ENCODE measurements at places on chromosomes 3 and 15.

DNA sequence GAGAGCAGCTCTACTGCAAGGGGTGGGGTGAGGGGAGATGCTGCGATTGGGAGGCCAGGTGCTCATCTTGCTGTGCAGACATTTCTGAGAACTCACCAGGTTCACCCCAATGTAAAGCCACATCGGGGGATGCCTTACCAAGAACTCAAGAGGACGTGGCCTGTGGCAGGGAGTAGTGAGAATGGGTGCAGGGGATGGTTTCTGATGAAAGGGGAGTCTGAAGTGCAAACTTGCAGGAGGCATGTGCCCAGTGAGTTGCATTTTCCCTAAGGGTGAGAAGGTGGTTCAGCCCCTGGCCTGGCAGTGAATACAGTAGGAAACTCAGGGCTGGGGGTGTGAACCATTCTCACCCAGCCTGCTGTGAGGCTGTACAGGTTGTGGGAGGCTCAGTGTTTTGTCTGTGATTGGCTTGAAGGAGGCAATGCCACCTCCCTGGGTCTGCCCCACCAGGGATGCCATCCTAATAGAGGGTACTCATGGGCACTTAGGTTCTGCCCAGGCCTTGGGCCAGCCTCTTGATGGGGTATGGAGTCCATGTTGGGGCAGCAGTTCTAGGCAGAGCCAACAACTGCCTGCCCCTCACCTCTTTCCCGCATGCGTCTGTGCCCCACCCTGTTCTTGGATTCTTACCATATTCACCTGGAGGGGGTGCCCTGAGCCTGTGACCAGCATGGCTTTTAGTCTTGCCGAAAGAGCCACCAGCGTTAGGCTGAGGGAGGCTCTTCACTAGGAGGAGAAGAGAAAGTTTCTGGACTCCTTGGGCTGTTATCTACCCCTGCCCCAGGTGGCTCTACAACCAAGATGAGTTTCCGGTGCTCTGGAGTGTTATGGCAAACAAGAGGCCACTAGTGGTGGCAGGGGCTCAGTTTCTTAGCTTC, 4.5 kb downstream of the HEMK1 start:
- DNase-seq, result no peak

DNA sequence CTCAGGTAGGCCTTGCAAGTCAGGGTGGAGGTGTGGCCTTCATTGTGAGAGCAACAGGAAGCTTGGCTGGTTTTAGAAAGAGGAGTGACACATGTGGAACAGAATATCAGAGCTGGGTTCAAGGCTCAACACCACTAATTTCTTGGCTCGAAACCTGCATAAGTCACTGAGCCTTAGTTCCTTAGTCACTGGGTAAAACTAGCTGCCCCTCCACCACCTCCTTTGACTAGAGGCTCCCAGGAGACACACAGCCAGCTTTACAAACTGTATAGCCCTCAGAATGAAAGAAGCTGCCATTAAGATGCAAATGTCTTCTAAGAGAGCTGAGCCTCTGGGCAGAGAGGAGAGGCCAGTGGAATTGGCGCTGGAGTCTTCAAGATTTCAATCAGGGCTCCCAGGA, 67.7 kb downstream of the CERS3 start:
- DNase-seq, result no peak

- no peak for DNase-seq
Observed at GRCh38 chr15:77573802-77574201, 58.9 kb downstream of the LINGO1 start.

DNA sequence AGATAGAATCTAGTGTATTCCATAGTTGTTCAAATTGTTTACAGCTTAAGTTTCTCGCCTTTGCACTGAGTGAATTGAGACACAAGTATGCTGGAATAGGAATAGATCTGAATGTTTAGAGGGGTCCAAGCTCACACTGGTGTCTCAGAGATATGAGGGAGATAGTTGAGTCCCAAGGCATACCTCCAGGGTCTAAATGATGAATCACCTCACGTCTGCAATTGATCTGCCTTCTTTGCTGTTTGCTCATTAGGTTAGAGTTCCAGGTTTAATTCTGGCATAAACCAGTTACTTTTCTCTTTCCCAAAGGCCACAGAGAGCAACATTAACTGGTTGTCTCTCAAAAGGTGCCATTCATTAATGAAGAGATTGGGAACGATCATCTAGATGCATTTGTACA, 106.3 kb upstream of the MME start:
- DNase-seq, result no peak
